ENCODE measurements at places on chromosomes 7 and 10.

DNA sequence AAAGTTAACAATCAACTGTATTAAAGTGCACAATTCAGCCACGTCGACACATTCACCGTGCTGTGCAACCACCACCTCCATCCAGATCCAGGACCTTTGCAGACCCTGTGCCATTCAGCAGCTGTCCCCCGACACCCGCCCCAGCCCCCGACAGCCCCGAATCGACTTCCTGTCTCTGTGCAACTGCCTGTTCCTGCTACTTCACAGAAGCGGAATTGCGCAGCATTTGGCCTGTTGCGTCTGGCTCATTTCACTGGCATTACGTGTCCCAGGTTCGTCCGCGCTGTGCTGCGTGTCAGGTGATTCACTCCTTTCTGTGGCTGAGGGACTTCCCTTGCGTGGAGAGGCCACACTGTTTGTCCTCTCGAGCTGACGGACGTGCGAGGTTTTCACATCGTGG, 33.2 kb upstream of the DNAAF5 start:
- DNase-seq, result no peak

- DNase-seq, result no peak
These were observed 149.2 kb downstream of the PLPP4 start for GRCh38 chr10:120606051-120606764.

- no peak for DNase-seq
These were observed 43.0 kb upstream of the ZNF438 start for GRCh38 chr10:31074722-31075086.

DNA sequence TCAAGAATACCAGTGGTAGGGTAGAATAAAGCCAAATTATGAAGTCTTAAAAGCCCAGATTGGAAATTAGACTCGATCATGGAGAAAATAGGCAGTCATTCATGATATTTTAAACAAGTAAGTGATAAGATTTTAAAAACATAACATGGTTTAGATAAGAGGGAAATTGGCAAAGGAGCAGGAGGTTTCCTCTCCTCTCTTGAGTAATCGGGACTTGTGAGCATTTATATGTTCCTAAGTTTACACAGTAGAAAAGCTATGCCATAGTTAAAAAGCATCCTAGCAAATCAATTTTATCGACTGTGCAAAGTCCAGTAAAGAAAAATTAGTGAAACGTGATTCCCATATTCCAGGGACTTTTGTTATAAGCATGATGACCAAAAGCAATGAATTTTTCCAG, 313.2 kb downstream of the AHR start:
- DNase-seq, result no peak

DNA sequence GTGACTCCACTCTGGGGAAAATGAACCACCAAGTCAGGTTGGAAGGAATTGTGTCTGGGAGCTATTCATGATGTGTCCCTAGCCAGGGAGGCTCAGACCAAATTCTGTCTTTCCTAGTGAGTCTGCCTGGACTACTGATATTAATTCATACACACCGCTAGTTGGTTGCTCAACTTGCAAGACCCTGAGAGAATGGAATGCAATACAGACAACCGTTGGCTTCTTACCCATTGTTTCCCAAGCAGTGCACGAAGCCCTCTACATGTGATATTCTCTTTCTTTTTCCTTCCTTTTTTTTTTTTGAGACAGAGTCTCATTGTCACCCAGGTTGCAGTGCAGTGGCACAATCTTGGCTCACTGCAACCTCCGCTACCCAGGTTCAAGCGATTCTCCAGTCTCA, 19.4 kb upstream of the SRGN start:
- no peak for DNase-seq

DNA sequence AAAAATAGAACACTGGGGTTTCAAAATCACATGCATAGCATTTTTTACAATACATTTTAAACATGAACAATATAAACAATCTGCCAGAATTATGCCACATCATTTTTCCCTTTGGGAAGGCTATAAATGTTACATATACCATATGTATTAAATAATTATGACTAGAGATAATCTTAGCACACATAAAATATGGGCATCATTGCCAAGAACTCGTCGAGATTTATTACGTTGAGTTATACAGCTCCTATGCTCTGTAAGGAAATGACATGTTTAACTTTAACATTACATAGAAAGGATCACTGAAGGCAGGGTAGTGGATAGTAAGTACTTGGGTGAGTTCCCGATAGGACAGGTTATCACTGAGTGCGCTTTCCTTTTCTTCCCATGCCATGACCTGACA, 267.8 kb downstream of the PARD3 start:
- DNase-seq, result no peak

DNA sequence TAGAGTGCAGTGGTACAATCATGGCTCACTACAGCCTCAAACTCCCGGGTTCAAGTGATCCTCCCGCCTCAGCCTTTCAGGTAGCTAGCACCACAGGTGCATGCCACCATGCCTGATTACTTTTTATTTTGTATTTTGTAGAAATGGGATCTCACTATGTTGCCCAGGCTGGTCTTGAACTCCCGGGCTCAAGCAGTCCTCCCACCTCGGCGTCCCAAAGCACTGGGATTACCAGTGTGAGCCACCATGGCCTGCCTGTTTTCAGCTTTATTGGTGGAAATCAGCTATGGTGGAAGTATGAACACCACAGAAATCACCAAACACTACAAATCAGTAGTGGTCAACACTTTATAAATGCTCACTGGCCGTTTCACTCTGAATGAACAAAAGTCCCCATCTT, 299.9 kb upstream of the LYZL1 start:
- no peak for DNase-seq

GRCh38 chr7:78635026-78635793, 818.3 kb downstream of the MAGI2 start:
- no peak for DNase-seq

DNA sequence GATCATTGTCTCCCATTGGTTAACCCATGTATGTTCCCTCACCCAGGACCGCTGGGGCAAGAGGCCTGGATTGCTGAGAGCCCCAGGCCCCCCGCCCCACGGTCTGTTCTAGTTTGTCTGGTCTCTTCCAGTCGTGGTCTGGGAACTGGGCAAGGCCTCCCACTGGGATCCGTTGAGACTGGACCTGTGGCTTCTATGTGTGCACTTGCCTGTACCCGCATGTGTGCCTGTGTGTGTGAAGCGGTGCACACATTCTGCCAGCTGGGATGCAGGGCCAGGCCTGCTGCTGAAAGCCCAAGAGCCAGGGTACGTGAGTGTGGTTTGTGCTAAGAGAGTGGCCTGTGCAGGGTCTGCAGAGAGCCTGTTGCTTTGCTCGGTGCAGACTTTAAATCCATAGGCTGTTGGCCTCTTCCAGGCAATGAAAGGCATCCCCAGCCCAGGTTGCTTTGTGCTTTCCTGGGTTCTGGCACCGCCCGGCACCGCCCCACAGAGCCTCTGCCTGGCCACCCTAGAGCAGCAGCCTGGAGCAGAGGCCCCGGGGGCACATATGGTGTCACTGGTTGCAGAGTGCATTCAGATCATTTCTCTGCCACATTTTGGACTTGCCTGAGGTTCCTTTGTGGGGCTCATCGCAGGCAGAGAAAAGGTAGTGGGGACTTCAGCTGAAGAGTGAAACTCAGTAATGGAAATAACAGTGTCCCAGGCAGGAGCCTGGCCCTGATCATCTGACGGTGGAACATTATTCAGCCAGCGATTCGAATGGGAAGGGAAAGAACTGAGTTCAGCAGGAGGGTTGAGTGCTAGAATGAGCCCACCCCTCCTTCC, 215.5 kb downstream of the GLRX3 start:
- no peak for DNase-seq

DNA sequence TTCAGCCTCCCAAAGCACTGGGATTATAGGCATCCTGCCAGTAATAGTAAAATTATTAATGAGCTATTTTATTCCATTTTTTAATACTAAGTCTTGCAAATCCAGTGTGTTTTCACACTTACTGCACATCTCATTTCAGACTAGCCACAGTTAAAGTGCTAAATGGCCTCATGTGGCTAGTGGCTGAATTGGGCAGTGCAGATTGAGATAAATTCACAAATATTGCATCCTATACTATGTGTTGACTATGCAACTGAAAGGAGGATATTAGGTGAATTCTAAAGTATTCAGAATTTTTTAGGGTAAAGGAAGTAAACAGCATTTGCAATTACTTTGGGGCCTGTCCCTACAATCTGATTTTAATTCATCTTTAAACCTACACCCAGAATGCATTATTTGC, 10.2 kb downstream of the APBB1IP start:
- DNase-seq, result no peak

- no peak for DNase-seq
These were observed 3.3 kb upstream of the PCBD1 start for GRCh38 chr10:70891627-70892026.

GRCh38 chr7:22356010-22356691, 803 bp downstream of the RAPGEF5 start:
- no peak for DNase-seq

DNA sequence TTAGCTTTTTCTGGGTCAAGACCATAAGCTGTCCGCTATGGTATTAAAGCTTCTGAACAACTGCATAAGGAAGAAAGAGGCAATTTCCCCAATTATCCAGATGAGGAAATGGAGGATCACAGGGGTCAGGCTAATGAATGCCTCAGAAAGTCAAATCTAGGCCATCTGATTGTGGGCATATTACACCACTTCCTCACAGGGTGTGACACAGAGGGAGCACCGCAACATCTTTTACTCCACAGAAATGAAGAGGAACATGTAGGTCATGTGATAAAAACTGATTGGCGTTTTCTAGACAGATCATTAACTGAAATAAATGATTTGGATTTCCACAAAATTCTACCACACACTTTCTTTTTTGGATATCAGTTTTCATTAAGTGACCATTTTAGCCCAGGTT, 384.4 kb downstream of the PARD3 start:
- DNase-seq, result no peak

- DNase-seq, result no peak
These were observed 61.1 kb upstream of the TMEM196 start for GRCh38 chr7:19834566-19834965.

DNA sequence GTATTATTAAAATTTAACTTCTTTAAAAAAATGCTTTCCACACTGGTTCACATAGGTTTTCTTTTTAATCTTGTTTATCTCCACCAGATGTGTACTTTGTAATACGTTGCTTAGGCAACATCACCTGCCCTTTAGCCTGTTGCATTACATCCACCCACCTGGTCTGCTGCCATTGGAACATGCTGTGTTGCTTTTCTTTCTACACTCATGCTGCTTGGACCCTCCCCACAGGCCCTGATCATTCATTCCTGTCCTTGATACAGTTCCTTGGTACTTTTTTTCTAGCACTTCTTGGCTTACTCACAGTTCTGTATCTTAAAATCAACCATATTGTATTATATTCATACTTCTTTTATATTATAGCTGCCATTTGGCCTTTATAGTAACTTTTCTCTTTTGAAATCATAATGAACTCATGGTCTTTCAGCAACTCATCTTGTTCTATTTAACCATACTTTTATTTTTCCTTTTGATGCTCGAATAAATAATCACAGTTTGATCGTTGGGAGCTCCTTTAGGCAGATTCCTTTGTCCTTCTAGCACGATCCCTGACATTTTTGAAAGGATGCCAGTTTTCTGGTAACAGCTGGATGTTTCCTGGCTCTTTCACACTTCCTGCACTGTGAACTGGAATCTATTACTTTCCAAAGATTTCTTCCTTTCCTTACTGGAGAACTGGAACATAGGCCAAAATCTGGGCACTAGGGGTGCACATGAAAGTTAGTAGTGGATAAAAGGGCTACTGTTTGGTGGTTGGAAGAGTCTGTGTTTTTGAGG, 125.1 kb downstream of the CDK14 start:
- no peak for DNase-seq

- DNase-seq, result no peak
These were observed 40.7 kb downstream of the KMT2C start for GRCh38 chr7:152395112-152395511.

DNA sequence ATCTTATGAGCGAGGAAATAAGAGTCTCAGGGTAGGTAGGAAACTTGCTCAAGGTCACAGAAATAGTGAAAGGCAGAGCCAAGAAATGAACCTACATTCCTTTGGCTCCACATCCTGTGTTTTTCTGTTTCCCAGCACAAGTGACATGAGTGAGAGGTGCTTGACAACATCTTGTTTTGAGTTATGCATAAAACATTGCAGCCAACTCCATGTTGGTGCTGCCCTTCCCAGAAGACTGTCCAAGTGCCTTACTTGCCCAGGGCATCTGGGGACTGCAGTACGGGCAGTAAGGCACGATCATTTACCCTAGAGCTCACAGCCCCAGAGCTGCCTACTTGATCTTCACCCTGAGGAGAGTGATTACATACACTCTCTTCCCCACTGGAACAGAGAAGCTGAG, 148.8 kb downstream of the NOC3L start:
- no peak for DNase-seq

GRCh38 chr7:90858546-90858945, 262.4 kb downstream of the CDK14 start:
- DNase-seq, result no peak

DNA sequence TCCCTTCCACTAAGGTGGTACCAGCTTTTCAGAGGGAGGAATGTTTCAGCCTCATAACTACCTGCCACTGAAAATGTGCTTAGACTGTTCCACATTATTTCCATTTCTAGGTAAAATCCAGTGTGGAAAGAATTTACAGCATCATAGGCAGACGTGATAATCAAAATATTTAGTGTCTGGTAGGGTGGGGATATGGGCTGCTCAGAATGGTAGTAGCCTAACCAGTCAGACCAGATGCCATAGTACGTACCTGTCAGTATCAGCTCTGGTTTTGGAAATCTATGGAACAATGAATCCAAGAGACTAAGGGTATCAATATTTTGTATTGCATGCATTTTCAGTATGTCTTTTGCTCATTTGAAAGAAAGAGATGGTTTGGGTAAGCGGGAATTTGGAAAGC, 76.8 kb upstream of the APBB1IP start:
- no peak for DNase-seq

DNA sequence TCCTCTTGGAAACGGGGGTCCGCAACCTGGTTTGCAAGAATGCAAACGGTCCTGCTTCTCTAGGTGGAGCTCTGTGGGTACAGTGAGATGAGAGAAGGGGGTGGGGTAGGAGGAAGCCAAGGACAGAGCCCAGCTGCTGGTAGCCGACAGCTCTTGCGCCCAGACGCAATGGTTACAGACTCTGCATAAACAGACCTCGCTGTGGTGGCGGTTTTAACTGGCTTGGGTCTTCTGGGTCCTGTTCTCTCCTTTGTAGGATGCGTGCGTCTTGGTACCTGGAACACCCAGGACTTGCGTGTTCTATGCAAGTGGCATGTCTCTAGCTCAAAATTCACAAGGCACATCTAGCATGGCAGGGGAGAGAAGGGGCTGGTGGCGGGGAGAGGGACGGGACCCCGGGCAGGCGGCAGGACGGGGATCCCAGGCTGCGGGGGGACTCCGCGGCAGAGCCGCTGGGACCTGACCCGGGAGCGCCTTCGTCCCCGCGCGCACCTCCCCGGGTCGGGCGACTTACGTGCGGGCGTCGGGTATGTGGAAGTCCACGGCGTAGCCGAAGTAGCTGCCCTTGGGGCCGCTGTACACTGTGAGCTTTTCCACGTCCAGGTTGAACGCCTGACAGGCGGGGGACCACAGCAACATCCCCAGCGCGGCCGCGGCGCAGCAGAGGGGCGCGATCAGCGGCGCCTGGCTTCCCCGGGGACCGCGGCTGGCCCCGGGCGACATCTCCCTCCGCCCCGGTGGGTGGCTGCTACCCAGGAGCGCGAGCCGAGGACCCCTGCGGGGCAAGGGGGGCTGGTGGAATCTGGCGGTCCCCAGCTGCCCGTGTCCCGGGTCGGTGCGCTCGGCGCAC, 448 bp downstream of the ITGA8 start:
- no peak for DNase-seq

Measured in activated gamma-delta T cell treated with Interleukin-2 at 50 U/mL for 16 hours (primary cell).